Neural crest cell (in vitro differentiated cells): ENCODE measurements at places on chromosomes 11 and 22.

DNA sequence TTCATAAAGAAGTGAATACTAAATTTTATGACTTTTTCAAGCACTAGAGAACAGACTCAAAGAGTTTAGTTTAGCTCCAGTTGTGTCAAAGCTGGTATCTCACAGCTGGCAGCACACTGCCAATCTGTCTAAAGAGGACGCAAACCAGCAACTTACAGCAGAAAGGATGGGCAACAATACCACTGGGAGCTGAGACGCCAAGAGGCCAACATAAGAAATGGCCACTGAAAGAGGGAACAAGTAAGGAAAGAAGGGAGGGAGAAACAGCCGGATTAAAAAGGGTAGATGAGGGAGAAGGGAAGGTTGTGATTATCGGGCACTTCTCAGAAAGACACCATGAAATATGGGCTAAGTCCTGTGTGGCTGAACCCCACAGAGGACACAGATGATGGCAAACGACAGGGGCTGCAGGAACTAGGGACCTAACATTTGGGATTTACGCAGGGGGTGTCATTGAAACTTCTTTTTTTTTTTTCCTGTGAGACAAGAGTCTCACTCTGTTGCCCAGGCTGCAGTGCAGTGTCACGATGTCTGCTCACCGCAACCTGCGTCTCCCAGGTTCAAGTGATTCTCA is 41.7 kb downstream of the SERPIND1 start:
- H3K4me3 ChIP-seq: no peak overlapping the region
- H3K27ac ChIP-seq: no peak overlapping the region
- H3K27me3 ChIP-seq: no peaks in the 10 kb centered on the region

DNA sequence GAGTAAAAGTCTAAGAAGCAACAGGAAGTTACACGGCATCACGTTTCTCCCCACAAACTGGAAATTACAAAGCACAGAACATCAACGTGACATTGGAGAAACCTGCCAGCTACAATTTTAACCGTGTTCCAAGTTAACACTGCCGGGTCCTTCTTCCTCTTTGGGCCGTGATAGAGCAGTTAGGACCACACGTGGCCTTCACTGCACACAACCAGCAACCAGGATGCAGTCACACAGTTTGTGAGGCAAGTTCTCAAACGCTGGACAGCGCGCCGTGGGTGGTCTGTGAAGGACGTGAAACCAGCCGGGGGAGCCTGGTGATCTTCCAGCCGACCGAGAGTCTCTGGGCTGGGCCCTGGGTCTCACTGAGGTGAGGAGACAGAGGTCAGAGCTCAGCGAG is 14.6 kb downstream of the C11orf21 start:
- H3K4me3 ChIP-seq: no peak overlapping the region
- H3K27ac ChIP-seq: no peak overlapping the region
- H3K36me3 ChIP-seq: no peaks in the 10 kb centered on the region
- H3K4me1 ChIP-seq: peaks cover 13% of the 10 kb centered on the region
- peaks cover 21% of the 10 kb centered on the region for H3K27me3 ChIP-seq

GRCh38 chr11:72326151-72326848 is 82.3 kb upstream of the PHOX2A start:
- H3K4me3 ChIP-seq: no peak overlapping the region
- H3K4me1 ChIP-seq: peaks cover 31% of the 10 kb centered on the region
- H3K27ac ChIP-seq: no peak overlapping the region

DNA sequence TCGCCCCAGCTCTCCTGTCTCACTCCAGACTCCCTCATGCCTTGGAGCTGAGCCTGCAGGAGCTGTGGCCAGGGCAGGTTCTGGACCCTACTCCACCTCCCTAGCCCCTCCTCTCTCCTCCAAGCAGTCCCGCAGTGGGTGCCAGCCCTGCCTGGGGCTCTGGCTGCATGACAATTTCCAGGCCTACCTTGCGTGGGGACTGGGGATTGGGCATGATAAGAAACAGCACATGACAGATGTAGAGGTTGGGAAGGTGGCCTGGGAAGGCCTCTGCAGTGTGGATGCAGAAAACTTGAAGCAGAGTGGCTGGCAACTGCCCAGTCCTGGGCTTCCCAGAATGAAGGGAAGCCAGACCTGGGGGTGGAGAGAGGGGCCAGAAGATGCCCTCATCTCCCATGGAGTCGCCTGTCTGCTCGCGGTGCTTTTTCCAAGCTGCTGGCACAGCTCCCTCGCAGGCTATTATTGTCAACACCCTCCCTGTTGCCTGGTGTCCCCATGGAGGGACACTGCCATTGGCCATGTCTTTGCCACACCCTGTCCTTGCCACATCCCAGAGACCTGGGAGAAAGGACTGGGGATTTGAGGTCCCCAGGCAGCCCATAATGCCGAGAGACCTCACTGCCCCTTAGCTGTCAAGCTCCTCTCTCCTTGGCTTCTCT is 48.9 kb upstream of the CDON start:
- peaks cover 14% of the 10 kb centered on the region for H3K4me1 ChIP-seq
- H3K4me3 ChIP-seq: no peak overlapping the region
- peaks cover 27% of the 10 kb centered on the region for H3K27me3 ChIP-seq
- H3K36me3 ChIP-seq: no peaks in the 10 kb centered on the region
- DNase-seq: no peak

GRCh38 chr22:42719133-42719532 is 1.5 kb downstream of the A4GALT start:
- peaks cover 72% of the 10 kb centered on the region for H3K27me3 ChIP-seq
- no peak for DNase-seq
- no peaks in the 10 kb centered on the region for H3K36me3 ChIP-seq

- peaks cover 3% of the 10 kb centered on the region for H3K27me3 ChIP-seq
- no peak overlapping the region for H3K27ac ChIP-seq
- H3K4me1 ChIP-seq: no peaks in the 10 kb centered on the region
- no peak for DNase-seq
- H3K4me3 ChIP-seq: no peak overlapping the region
Measured at GRCh38 chr22:49306632-49307480, 520.8 kb downstream of the BRD1 start.
